Activated CD4-positive, alpha-beta T cell treated with anti-CD3 and anti-CD28 coated beads, Interleukin-2, amount 10 ng/mL, durations not matched to agents 7 days and 5 days (primary cell): ENCODE measurements at places on chromosomes 4 and X. TPM values are rescaled to one million over a fixed set of nuclear protein-coding genes. Genes with fewer than 3 reads are reported as not detected.

GRCh38 chr4:133592106-133592505, 443.0 kb downstream of the PCDH10 start:
- DNase-seq: no peak

- DNase-seq: no peak
Measured at GRCh38 chr4:56425518-56425917, 9.9 kb downstream of the PPAT start.

DNA sequence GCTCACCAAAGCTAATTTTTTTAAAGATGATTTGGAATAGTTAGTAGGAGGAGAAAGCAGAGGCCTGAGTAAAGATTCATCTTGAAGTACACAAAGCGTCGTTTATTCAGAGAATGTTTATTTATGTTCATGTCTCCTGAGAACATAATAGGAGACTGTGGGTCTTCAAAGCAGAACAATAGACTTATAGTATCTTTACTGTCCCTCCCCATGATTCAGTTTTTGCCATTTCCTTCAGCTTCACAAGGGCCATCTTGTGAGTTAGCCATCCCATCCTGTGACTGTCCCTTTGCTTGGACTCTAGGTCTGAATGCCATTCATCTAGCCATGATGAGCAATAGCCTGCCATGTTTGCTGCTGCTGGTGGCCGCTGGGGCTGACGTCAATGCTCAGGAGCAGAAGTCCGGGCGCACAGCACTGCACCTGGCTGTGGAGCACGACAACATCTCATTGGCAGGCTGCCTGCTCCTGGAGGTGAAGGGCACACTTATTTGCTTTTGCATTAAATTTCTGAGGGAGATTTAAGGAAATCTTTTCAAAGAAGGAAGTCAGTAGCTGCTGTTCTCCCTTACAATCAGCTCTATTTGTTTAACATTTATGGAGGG, 105.8 kb downstream of the NFKB1 start:
- DNase-seq: no peak

- no peak for DNase-seq
Measured at GRCh38 chrX:65720381-65720964, 53.0 kb downstream of the MSN start.

GRCh38 chrX:80216086-80216485, 201.5 kb downstream of the TBX22 start:
- DNase-seq: no peak

DNA sequence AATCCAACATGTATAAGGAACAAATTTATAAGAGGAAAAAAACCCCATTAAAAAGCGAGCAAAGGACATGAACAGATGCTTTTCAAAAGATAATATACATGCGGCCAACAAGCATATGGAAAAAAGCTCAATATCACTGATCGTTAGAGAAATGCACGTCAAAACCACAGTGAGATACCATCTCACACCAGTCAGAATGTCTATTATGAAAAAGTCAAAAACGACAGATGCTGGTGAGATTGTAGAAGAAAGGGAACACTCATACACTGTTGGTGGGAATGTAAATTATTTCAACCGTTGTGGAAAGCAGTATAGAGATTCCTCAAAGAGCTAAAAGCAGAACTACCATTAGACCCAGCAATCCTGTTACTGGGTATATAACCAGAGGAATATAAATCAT, 465.4 kb downstream of the TMA16 start:
- DNase-seq: no peak

- DNase-seq: no peak
Measured at GRCh38 chrX:7960246-7960645, 33.0 kb upstream of the PNPLA4 start.

- DNase-seq: no peak
Measured at GRCh38 chr4:8132400-8132799, 26.2 kb downstream of the ABLIM2 start.

DNA sequence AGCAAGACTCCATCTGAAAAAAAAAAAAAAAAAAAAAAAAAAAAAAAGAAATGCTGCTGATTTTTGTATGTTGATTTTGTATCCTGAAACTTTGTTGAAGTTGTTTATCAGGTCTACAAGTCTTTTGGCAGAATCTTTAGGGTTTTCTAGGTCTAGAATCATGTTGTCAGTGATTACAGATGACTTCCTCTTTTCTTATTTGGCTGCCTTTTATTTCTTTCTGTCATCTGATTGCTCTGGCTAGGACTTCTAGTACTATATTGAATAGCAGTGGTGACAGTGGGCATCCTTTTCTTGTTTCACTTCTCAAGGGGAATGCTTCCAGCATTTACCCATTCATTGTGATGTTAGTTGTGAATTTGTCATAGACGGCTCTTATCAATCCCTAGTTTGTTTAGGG, 334.4 kb downstream of the SPRY1 start:
- DNase-seq: no peak

DNA sequence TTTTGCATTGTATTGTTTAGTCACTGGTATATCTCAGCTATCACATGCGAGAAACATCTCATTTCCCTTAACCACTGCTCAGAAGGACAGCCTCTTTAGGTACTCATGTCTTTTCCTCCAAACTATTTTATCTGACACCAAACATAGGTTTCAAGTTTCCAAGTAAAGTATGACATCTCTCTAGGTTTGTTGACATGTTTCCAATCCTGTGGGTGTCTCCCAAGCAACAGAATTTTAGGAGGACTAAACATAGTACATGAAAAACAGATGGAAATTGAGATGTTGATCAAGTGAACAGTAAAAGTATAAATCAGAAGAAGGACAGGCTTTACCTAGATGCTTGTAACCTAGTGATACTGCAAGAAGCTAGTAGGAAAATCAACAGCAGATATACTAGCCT, 371.4 kb downstream of the DTHD1 start:
- DNase-seq: no peak

- peak; percentile 17 for DNase-seq
Measured at GRCh38 chr4:173165706-173166105, 2.9 kb upstream of the GALNT7 start.

NEIL3 gene
- 38.9 TPM for total RNA-seq

GAGE2A gene
- not detected for total RNA-seq

TACR3 gene
- total RNA-seq: not detected

CFI gene
- not detected for total RNA-seq

KIT gene
- 0.29 TPM for total RNA-seq

ADGRG4 gene
- total RNA-seq: not detected

CT83 gene
- total RNA-seq: not detected
